Pons (tissue), 1 donor: ENCODE measurements at places on chromosomes 6 and 20.

GRCh38 chr6:162387718-162388382 lies 339.7 kb downstream of the PRKN start:
- DNase-seq, result no peak

DNA sequence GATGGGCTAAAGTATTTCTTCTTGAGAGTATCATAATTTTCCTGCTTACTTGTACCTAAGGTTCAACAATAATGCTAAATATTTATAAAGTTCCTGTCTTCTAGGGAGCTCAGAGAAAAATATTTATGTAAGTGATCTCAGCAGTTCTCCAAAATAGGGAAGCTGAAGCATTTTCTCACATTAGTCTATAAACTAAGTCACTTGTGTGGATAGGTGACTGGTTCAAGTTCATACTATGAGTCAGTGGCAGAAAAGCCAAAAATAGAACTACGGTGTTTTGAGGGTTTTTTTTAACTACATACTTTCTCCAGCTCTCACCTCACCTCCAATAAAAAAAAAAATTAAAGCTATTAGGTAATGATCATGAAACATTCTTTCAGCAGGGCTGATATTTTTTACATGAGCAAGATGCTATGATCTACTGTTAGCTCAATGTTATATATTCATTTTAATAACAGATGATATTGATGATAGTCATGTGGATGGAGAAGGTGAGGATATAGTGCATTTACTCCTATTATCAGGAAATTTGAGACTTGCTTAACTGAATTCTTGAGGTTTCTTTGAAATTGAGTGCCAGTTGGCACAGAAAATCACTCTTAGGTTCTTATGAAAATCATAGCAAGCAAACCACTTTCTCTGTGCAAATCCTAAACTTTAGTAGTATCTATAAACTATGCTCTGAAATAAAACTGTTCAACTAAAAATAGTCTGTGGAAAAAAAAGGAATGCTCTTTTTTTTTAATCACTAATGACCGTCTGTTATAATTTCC lies 4.1 kb upstream of the MOXD1 start:
- DNase-seq, result no peak

GRCh38 chr20:50498071-50498776 lies 12.0 kb upstream of the PTPN1 start:
- DNase-seq, result no peak

GRCh38 chr6:56483929-56484328 lies 158.8 kb downstream of the DST start:
- no peak for DNase-seq

- no peak for DNase-seq
Measured at GRCh38 chr20:15854911-15855310, 718.3 kb downstream of the KIF16B start.

GRCh38 chr20:24820345-24820744 lies 128.7 kb upstream of the CST7 start:
- DNase-seq, result no peak

GRCh38 chr6:152897807-152898399 lies 84.9 kb downstream of the FBXO5 start:
- DNase-seq, result peak; percentile 31

DNA sequence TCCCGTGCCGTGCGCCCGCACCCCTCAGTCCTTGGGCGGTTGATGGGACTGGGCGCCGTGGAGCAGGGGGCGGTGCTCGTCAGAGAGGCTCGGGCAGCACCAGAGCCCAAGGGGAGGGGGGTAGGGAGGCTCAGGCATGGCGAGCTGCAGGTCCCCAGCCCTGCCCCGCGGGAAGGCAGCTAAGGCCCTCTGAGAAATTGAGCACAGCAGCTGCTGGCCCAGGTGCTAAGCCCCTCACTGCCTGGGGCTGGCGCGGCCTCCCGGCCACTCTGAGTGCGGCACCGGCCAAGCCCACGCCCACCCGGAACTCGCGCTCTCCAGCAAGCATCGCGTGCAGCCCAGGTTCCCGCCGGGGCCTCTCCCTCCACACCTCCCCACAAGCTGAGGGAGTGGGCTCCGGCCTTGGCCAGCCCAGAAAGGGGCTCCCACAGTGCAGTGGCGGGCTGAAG lies 16.4 kb downstream of the SOX4 start:
- DNase-seq, result no peak

DNA sequence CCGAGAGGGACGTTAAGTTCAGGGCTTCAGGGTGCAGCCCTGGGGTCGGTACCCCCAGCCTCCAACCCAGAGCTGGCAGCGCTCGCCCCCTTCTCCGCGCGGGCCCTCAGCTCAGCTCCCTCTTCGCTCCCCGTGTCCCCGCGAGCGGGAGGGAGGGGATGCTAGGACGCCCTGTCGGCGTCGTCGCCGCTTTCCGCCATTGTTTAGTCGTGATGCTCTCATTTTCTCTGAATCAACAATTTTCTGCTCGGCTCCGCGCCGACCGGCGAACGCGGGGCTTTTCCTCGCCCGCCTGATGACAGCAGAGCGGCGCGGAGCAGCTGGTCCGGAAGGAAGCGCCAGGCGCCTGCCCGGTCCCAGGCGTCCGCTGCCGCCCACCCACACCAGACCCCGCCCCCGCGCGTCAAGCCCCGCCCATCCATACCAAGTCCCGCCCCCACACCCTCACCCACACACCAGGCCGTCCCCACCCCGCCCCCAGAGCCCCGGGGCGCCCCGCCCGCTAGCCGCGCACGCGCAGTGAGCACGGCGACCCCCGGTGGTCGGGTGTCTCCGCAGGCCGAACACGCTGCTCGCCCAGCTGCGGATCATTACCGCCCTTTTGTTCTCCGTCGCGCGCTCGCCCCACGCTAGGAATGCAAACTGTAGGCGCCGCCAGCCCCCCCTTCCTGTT lies 50.1 kb upstream of the SLC32A1 start:
- DNase-seq, result peak; percentile 56

- DNase-seq, result no peak
Measured at GRCh38 chr6:26414281-26414680, 12.2 kb downstream of the BTN3A1 start.

DNA sequence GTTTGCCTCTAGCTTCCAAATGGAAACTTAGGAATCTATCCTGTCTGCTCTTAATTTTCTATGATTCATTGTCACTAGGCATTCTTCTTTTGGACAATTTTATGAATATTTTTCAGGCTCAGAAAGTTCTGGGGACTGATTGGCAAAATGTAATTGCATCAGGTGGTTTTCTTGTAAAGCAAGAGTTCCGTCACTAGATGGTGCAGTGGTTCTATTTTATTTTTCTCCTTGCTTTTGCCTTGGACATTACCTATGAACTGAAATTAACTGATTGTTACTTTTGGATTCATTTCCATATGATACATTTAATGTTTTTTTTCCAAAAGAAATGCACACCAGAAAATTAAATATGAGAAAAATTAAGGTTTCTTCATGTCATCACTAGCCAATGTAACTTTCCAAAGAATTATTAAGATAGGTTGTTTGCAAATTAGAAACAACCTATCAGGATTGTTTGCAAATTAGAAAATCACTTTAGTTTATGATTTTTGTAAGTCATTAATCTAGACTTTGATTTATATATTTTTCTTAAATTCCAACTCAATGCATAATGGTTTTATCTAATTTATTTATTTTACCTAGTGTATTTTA lies 48.0 kb downstream of the TMEM170B start:
- DNase-seq, result peak; percentile 49

GRCh38 chr6:105211831-105212230 lies 32.0 kb upstream of the POPDC3 start:
- DNase-seq, result no peak
